Naive thymus-derived CD8-positive, alpha-beta T cell (primary cell): ENCODE measurements at places on chromosomes 7 and 10. TPM values are rescaled to one million over a fixed set of nuclear protein-coding genes. Genes with fewer than 3 reads are reported as not detected.

HTRA1 gene
- not detected for polyA plus RNA-seq

EN2 gene
- not detected for polyA plus RNA-seq

AKR1C8 gene
- not detected for polyA plus RNA-seq

SEC61G gene
- 286 TPM for polyA plus RNA-seq
